ENCODE measurements at places on chromosomes 12 and 14.

- DNase-seq: no peak
These were observed 90.6 kb downstream of the CIT start for GRCh38 chr12:119786539-119786938.

DNA sequence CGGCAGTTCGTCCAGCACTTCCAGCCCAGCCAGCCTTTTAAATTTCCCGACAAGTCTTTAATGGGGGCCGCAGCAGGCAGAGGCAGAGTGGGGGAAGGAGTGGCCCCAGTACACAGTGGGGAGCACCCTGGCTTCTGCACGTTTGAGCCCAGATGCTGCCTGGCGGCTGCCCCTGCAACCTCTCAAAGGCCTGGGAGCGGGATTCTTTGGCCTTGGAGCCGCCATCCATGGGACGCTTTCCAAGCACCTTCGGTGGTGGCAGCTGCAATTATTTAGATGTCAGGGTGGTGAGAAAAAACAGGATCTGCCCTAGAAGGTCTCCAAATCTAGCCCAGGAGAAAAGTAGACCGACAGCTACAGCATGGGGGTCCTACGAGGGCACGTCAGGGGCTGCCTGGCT lies 46.0 kb downstream of the FAM222A start:
- DNase-seq: no peak

DNA sequence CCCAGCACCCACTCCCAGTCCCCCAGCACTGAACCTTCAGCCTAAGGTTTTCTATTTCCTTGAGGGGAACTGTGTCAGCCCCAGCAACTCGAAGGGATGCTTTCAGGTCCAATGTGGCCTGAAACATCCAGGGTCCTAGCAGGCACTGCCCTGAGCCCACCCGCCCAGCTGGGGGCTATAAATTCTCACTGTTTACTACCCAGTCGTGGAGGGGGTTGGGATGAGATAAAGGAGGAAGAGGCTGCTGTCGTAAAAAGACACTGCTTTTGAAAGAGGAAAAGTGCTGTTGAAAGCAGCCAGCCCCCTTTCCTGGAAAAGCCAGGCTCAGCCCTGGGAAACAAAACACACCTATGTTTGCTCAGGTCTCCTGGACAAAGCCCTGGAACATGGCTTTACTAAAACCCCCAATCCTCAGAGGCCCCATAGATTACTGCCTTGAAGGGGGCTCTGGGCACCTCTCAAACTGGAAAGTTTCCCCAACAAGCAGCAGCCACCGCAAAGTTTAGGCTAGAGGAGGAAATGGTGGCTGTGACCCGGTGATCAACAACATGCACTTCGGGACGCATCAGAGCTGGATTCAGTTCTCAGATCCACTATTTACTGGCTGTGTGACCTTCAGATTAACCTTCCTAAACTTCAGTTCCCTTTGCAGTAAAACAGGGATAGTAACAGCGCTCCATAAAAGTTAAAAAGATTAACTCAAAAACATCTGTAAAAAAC lies 51.0 kb downstream of the ACTN1 start:
- DNase-seq: no peak

GRCh38 chr12:118617611-118618450 lies 241.5 kb downstream of the SUDS3 start:
- DNase-seq: no peak

DNA sequence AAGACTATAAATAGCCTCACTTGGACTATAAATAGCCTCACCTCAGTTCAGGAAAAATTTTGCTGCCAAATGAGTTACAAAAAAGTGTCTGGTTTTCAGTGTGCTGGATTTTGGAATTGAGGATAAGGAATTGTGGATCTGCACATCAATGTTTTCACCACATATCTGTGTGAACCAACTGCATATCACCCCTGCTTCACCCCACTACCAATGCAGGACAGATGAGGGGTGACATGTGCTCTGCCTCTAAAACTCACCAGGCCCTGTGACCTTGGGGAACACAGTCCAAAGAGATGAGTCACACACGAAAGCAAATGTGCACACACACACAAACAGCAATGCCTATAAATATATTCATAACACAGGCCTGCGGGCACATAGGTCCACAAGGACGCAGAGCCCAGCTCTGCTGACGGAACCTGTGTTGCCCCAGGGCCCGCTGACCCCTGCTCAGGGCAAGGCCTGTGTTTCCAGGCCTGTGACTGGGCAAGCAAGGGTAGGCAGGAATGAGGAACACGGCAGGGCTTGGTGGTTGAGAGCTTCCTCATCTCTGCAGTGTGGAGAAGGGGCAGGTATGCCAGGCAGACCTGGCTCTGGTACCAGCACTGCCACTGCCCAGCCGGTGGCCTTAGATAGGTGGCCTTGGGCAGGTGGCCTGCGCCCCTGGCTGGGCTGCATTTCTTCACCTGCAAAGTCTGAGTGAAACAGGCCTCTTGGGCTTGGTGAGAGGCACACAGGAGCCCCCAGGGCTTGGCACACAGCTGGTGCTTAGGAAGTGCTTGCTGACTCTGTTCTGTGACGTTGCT lies 82.4 kb downstream of the ARL6IP4 start:
- DNase-seq: peak; percentile 35

DNA sequence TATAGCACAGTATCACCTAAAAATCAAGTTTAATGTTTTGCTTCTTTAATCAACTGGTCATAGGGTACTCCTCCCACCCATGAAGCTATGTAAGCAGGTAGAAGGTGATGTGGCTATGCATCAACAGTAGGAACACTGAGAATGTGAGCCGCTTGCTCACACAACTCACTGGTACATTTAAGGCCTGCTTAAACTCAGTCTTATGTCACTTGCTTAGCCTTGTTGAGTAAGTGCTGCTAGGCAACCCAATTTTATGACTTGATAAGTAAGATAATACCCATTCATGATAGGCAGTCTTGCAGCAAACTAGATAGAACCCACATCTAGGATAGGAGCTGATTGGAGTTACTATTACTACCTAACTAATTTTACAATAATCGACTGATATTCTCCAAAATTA lies 70.0 kb upstream of the BMP4 start:
- DNase-seq: no peak

- DNase-seq: no peak
These were observed 51.5 kb upstream of the RAP1B start for GRCh38 chr12:68559246-68559645.

DNA sequence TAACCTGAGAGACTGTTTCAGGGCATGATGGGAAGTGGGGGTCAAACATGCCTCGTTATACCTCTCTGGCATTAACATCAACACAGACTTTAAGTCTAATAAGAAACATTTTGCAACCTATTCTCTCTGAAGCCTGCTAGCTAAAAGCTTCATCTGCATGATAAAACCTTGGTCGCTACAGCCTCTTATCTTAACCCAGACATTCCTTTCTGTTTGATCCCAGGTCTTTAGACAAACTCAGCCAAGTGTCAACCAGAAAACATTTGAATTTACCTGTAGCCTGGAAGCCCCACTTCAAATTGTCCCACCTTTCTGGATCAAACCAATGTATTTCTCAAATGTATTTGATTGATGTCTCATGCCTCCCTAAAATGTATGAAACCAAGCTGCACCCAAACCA lies 9.1 kb downstream of the PPP2R3C start:
- DNase-seq: no peak

DNA sequence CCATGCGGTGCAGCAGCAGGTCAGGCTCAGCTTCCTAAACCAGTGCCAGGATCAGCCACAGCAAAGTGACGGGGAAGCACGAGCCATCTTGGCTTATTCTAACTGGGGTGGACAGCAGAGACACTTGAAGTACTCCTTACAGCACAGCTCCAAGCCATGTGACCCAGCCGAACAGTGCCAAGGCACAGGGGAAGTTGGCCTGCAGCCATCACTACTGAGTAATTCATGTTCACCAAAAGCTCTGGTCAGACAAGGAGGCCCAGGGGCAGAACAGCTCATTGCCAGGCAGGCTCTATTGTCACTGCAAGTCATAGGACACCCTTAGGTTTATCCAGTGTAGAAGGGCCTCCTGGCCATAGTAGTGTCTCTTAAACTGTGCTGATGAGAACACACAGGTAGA lies 23.4 kb upstream of the SLC35F4 start:
- DNase-seq: no peak

DNA sequence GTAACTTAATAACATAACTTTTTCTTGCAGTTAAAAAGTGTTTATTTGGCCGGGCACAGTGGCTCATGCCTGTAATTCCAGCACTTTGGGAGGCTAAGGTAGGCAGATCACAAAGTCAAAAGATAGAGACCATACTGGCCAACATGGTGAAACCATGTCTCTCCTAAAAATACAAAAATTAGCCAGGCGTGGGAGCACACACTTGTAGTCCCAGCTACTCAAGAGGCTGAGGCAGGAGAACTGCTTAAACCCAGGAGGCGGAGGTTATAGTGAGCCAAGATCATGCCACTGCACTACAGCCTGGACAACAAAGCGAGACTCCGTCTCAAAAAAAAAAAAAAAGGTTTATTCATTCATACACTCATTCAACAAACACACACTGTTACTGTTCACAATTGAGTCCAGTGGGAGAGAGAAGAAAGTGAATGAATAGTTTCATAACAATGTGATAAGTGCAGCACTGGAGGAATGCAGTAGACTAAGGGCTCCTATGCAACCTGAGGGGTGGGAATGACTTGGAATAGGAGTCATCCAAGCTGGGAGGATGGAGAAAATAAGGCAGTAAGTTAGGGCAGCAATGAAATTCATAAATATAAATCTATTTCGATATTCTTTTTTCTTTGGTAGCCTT lies 19.8 kb downstream of the DAD1 start:
- no peak for DNase-seq

DNA sequence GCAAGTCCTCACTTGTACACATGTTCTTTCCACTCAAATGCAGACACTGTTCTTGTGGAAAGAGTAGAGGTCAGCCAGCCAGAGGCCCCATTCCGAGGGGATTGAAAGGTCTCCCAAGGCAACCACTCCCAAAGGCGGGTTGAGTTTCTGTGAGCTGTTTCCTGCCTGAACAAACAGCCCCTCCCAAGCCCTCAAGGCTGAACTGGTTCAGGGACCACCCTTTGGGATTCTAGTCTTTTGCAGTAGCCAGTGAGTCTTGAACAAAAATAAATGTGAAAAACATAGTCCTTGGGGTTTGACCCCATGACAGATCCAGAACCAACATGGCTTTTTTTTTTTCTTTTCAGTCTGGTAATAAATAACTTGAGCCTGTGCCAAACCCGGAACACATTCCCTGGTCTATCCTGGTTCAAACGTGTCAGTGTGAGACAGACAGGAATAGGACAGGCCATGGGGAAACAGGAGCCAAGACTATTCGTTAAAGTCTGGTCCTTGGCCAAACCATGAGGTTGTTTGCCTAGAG lies 17.6 kb upstream of the STK38L start:
- no peak for DNase-seq

DNA sequence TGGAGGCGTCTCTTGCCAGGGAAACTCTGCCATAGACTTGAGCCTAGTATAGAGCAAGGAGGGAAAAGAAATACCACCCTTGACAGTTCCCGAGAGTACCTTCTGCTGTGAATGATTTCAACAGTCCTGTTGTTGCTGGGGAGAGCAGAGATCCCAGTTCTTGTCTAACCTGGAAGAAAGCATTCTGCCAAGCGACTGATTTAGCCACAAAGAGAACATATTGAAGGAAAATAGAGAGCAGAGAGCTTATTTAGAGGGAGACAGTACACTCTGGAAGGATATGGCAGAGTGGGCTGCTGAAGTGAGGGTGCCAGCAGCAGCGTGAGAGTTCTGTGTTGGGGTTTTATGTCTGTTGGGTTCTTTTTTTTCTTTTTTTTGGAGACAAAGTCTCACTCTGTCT lies 966.9 kb upstream of the TMEM132C start:
- DNase-seq: no peak

DNA sequence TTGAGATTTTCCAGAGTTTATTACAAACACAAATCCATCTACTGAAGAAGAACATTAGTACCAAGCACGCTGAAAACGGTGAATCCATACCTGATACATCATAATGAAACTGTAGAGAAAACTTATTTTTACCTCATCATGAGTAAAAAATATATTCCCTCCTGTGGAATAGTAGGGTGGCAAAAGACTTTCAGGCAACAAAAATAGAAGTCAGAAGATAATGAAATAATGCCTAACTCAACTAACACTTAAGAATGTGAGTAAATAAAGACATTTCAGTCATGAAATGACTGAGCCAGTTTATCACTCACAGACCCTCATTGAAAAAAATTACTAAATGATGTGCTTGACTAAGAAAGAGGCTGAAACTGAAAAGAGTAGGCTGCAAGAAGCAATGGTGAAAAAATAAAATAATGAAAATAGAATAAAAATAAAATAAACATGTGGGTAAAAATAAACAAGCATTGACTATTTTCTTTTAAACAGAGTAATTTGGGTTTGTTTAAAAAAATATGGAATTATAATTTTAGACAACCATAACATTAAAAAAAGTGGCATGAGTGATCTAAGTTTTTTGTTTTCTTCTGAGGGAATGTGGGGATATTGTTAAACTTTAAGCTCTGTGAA lies 148.6 kb downstream of the ASCL1 start:
- DNase-seq: no peak

DNA sequence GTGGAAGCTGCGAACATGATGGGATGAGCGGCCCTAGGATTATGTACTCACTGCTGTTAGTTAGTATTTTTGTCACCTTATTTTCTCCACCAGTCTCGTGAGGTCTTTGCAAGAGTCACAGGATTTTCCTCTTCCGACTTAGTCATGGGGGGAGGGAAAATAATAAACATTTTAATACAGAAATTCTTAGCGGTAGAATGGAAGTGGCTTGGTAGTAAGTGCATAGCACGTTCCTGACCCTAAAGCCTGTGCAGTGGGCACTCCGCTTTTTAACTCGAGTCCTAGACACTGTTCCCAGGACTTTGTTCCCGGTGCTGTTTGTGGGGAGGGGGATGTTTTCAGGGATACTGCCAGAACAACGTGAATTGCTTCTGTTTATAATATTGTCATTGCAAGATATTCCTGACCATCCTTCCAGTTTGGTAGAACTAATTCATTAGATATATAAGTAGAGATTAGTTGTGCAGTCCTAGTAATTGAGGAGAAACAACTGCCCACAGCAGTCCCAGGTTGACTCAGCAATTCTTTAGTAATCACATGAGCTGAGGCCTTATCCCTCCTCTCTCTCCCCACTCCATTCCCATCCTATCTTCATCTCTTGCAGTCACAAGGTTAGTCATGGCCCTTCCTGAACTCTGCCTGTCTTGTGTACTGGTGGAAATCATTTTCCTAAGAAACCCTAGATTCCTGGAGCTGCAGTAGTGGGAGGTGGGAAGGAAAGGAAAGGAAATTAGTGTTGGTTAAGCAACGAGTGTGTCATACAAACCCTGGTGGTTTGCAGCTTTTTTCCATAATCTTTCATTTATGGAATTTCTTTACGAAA lies 799 bp downstream of the SLC38A6 start:
- DNase-seq: peak; percentile 28

DNA sequence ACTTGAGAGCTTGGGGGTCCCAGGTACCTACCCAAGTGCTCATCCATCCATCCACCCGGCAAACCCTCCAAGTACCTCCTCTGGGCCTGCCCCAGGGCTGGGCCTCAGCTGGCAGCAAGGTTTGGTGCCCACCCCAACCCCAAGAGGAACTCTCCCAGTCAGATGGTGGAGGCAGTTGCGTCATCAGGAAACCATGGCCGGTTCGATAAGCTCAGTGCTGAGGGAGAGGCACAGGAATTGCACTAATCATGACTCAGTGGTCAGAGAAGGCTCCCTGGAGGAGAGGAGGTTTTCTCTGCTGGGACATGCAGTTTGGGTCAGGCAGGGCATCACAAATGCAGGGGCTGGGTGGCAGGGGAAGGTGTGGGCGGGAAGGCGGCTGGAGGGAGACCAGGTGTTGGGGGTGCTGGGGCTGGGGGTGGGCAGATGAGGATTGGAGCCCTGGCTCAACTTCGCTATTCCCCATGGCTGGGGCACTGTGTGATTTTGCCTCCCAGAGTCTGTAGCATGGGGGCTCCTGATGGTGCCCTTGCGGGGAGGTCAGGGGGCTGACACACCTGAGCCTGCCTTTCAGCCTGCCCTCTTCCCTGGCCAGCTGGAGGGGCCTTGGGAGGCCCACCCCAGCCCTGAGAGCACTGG lies 32.2 kb downstream of the SH2B3 start:
- DNase-seq: peak; percentile 57

Measured in Kasumi-1 (cell line).